CD4-positive, alpha-beta T cell treated with Interleukin-4 for 4 hours (primary cell): ENCODE measurements at places on chromosomes 3 and 15.

DNA sequence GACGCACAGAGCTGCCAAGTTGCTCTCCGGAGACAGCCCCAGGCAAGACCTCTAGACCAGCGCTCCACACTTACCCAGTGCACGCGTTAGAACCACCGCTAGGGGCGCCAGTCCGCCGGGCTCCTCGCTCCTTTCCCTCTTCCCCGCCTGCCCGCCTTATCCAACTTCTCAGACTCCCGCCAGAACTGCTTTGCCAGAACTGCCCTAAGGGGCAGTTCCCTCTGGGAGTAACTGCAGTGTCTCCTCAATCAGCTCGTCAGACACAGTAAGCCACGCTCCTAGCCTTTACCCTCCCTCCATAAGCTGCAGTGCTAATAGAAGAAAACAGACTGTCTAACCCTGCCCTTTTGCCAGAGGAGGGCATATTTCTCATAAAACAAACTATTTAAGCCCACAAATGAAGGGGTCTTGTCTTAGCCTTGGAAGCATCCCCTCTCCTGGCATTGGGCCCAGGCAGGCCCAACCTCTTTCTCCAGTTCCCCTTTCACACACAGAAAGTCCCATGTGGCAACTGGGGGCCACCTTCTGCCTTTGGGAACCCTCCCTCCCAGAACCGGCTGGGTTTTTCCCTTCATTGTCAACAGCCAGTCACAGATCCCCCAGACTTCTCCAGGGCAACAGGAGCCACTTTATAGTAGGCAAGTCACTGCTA lies 3.7 kb downstream of the BMF start:
- peak; percentile 71 for DNase-seq

DNA sequence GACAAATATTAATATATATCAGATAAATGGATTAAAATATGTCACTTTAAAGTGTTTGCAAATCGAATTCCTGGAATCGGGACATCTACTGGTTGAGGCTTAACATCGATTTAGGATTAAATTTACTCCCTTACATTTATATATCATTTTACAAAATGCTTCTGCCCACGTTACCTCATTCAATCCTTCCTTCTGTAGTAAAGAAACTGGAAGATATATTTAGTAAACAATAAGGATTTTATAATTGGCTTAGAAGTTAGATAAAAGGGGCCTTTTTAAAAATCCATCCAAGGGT lies 1.3 kb downstream of the CLPX start:
- DNase-seq = no peak

DNA sequence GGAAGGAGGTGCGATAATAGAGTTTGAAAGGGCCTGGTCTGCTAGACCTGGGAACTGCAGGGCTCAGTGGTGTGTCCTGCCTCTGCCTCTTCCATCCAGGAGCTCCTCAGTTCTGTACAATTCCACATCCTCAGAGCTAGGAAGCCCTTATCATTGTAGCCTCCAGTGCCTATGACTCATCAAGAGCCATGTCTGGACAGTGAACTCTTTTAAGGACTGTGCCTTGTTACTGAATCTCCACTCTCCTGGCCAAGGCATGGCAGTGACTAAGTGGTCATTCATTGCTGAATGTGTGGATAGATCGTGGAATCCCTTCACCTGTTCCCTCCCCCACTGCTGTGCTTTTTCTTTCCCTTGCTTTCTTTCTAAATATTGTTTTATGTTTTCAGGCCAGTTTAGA lies 2.9 kb downstream of the TIMP4 start:
- DNase-seq = no peak

DNA sequence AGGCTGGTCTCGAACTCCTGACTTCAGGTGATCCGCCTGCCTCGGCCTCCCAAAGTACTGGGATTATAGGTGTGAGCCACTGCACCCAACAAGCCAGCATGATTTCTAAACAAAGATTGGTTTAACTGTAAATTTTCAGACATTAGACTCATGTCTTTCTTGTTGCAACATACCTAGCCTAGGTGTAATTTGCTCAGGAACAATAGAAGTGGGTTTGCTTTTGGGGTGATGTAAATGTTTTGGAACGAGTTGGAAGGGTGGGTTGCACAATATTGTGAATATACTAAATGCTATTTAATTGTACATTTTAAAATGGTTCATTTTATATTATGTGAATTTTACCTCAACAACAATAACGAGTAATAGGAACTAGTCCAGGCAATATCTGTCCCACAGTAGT lies 7.1 kb downstream of the CCR4 start:
- no peak for DNase-seq

DNA sequence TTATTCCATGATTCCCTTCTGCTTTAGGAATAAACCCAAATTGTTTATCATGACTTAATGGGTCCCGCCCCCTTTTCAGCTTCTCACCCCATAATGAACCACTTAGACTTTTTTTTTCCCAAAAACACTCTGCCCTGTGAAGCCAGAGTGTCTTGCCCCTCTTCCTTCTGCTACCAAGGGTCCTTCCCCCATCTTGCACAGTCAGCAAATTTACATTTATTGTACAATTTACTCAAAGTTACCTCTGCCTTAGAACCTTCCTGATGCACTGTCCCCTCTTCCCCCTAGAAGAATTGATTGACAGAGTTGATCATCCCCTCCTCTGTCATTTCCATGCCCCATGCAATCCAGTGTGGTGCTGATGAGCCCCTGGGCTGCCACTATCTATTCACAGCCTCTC lies 101.5 kb upstream of the PPP2R3A start:
- DNase-seq = no peak

GRCh38 chr3:126380011-126380768 lies 14.5 kb upstream of the CFAP100 start:
- DNase-seq = no peak

- no peak for DNase-seq
Observed at GRCh38 chr15:29400701-29401100, 131.1 kb upstream of the NSMCE3 start.

GRCh38 chr3:11034309-11034985 lies 41.9 kb downstream of the SLC6A1 start:
- no peak for DNase-seq

DNA sequence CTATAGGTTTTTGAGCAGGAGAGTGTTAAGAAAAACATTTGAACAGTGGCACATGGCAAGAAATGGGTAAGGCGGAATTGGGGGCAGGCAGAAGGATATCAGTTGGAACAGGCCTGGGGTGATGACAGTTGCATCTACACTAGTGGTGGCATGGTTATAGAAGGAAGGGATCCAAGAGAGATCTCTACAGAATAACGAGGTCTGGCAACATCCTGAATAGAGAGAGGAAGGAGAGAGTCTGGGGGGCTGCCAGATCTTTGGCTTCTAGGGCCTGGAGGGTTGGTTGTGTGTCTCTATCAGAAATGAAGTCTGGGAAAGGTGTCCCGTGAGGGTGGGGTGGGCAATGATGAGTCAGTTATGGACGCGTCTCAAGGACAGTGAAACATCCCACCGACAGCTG lies 26.3 kb downstream of the FSTL1 start:
- no peak for DNase-seq

DNA sequence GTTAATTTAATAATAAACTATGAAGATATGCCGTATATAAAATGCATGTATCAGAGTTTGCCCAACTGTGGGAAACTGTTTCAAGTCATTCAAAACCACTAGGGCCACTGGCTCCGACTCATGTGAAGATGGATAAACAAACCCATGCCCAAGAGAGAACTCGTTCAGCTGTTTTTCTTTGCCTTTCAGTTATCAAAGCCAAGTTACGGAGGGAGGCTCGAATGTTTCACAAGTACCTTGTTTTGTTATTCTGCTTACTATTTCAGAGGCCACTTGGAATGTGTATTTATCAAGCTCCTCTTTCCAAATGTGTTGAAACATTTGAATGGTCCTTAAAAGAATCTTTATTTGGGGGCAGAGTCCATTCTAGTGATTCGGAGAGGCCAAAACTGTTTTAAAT lies 82.1 kb downstream of the DUT start:
- DNase-seq = no peak

DNA sequence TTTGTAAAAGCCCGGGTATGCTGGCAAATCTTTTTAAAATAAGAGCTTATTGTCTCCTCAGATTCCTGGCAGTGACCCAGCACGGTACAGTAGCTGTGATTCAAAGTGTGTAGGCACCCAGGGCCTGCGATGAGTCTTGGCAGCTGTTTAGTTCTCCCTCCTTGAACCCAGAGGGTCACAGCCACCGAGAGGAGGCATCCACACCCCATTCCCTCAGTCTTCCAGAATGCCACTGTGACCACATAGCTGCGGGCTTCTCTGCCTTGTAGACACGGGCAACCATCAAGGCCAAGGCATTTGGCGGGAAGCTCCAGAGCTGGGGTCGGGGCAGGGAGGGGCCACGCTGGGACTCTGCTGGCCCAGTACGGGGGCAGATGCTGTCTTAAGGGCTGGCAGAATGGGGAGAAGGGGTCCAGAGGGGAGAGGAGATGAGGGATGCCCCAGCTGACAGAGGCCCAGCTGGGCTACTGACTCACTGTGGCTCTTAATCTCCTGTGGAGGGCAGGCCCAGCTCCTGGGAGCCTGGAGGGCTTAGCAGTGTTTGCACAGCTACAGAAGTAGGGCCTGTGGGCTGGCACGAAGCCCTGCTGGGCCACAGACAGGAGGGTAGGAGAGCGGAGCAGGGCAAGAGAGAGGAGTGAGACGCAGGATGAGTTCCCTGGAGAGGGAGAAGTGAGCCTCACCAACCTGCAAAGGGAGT lies 68.8 kb upstream of the DLG1 start:
- no peak for DNase-seq

DNA sequence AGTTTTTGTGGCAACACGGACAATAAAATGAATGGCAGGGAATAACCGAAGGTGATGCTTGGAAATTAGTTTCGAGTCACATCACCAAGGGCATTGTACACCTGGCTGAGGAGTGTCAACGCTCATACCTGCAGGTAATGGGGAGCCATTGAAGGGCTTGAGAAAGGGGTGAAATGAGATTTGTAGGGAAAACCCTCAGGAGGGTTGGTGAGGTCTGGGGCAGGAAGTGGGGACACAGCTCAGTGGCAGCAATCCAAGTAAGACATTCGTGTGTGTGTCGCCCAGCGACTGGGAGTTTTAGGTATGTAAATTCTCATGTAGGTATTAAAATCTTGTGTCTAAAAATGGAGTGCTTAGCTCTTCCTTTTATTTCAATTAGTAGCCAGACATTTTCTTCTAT lies 14.3 kb downstream of the PARP14 start:
- DNase-seq = no peak

- no peak for DNase-seq
Observed at GRCh38 chr3:23175341-23176083, 27.6 kb upstream of the UBE2E2 start.

DNA sequence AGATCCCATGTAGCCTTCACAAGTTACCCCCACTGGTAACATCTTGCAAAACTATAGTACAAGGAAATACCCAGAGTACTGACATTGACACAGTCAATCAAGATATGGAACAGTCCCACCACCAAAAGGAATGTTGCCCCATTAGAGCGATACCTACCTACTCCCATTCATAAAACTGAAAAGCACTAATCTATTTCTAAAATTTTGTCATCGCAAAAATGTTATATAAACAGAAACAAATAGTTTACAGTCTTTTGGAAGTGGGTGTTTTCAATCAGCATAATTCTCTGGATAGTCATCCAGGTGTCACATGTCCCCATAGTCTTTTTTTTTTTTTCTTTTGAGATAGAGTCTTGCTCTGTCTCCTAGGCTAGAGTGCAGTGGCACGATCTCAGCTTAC lies 156.9 kb upstream of the AGTR1 start:
- DNase-seq = no peak

DNA sequence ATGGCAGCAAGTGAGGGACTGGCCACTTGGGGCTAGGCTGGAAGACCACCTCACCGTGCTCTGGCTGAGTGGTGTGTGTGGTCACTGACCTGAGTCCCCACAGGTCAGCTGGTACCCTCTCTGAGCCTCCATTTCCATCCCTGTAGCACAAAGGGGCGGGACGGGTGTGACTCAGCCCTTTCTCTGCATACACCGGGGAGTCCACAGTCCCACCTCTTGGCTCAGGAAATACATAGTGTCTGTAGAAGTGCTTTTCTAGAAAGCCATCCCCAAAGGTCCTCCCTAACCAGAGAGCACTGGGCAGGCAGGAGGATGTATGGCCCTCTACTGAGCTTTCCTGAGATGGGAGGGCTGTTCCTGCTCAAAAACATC lies 27.2 kb downstream of the WNT7A start:
- DNase-seq = no peak

DNA sequence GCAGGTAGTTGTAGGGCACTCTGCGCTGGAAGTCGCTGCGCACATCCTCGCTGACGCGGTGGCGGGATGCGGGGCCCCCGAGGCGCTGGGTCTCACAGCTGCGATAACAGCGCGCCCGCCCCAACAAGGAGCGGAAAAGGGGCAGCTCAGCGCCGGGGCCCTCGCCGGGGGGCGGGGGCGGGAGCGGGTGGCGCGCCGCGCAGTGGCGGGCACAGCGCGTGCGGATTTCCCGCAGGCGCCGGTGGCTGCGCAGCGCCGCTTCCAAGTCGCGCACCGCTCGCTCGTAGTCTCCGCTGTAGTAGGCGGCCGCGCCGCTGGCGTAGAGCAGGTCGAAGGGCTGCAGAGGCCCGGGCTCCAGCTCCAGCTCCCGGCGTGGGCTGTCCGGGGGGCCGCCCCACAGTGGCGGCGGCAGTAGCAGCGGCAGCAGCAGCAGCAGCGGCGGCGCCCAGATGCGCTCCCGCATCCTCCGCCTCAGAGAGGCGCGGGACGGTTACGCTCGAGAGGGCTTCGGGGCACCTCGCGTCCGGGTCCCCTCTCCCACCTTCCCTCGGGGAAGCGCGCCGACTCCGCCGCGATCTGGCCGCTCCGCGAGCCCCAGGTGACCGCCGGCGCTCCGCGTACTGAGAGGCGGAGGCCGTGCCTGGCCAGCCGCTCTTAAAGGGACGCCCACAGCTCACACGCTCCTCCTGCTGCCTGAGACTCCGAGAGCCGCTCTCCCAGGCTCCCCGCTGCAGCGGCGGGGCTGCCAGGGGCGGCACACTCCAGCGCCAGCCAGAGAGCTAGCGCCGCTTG lies at the start of gene P3H2:
P3H2 (minus strand) TSS at position 629 of the 792 bp plus-strand sequence; CDS start at position 463, 166 bp downstream.
- no peak for DNase-seq

DNA sequence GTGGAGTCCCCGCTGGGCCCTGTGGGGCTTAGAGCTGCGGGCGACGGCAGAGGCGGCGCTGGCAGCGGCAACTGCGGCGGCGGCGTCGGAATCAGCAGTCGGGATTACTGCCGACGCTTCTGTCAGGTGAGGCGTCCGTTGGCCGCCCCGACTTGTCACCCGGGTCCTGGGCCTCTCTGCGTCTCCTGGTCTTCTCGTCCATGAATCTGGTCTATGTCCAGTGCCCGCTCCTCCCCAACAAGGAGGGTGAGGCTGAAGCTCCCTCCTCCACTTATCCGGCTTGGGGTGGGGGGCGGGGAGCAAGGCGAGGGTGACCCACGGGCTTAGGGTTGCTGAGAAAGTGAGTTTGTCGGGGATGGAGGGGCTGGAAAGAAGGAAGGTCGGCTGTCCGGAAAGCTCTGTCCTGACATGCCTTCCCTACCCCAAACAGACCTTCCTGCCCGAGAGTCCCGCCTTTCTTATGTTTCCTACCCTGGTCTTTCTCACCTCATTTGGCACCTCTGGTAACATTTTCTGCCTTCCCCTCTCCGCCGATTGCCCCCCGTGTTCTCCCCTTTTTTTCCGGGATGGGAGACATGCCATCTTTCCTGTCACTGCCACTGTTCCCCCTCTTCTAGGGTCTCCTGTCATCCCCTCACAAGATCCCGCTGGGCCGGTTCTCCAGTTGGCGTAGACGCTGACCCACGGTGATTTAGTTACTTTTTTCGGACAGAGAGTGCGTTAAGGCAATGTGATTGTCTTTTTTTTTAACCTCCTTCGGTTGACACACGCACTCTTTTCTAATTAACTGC lies 520 bp downstream of the ZNF654 start:
- DNase-seq = no peak
